NCI-H1092 (cell line): ENCODE measurements at places on chromosomes 12 and 14.

GRCh38 chr12:29053567-29053966, 95.5 kb upstream of the FAR2 start:
- no peak for DNase-seq

- no peak for DNase-seq
Measured at GRCh38 chr12:61781021-61781581, 479.1 kb upstream of the USP15 start.

GRCh38 chr14:98218218-98218617, 1053.8 kb downstream of the BCL11B start:
- no peak for DNase-seq

DNA sequence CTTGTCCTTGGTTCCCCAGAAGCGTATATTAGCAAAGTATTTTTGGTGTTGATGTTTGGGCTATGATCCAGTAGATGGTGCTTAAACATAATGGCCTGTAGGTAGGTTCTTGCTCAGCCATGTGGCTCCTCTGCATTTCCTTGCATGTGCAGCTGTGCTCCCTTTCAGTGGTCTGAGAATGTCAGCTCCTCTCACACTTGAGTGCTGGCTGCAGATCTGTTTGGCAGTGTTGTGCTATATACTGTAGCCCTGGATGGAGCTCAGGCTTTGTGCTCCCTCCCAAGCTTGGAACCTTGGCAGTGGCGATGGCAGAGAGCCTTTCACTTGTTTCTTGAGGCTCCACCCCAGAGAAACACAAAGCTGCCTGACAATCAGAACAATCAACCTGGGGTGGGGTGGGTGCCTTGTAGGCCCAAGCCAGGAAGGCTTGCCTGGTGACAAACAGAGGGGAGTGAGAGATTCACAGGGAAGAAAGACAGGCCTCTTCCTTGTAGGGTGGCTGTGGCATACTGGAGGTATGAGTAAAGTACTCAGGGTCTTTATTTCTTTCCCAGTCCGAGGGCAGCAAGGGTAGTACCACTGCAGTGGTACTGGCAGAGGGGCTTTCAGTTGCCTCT, 255.3 kb downstream of the RAD51B start:
- no peak for DNase-seq

DNA sequence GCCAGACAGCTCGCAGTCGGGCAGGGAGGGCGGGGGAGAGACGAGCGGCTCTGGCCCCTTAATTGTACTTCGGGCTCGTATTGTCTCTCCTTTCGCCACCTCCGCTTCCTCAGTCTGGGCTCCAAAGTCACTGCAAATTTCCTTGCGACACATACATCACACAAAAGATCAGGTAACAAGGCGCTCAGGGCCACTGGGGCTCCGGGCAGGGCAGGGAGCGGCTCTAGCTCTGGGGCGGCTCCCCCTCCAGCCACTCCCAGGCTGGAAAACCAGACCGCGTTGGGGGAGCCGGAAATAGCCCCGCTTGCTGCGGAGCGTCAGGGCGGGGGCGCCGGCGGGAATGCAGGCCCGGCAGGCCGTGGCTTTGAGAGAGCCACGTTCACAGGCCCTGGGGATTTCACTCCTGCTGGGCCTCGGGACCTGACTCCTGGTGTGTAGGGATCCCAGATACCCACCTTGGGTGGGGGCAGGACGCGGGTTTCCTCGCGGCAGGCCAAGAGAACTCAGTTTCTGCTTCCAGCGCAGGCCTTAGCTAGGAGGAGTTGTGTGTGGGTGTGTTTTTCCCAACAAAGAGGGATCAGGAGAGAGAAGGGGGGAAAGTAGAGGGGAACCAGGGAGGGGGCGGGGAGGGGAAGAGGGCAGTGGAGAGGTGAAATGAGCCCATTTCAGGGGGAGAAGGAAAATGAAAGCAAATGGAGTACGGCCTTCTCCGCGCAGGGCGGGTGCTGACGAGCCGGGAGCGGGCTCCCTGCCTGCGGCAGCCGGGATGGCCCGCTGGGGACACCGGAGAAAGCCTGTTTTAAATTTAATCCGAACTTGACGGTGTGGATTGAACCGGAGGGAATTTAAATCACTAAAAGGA, 4.4 kb upstream of the HOXC9 start:
- peak; percentile 41 for DNase-seq

GRCh38 chr14:92718664-92719063, 29.8 kb downstream of the LGMN start:
- DNase-seq: no peak

GRCh38 chr14:99841436-99842071, 48.3 kb downstream of the EML1 start:
- no peak for DNase-seq

DNA sequence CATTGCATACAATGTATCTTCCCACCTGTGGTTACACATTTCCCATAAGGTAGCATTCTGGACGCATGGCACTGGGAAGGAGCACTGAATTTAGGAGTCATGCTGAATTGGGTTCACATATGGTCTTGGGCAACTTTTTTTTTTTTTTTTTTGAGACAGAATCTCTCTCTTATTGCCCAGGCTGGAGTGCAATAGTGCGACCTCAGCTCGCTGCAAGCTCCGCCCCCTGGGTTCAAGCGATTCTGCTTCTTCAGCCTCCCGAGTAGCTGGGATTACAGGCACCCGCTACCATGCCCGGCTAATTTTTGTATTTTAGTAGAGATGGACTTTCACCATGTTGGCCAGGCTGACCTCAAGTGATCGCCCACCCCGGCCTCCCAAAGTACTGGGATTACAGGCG, 13.3 kb downstream of the DIP2B start:
- DNase-seq: no peak

DNA sequence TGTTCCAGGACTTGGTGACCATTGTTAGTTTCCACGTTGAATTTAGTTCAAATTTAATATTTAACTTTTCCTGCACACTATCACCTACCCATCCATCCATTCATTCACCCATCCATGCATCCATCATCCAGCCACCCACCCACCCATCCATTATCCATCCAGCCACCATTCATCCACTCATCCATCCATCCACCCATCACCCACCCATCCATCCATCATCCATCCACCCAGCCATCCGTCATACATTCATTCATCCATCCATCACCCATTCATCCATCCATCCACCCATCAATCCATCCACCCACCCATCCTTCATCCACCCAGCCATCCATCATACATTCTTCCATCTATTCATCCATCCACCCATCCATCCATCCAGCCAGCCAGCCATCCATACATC, 21.8 kb downstream of the NOC4L start:
- no peak for DNase-seq

DNA sequence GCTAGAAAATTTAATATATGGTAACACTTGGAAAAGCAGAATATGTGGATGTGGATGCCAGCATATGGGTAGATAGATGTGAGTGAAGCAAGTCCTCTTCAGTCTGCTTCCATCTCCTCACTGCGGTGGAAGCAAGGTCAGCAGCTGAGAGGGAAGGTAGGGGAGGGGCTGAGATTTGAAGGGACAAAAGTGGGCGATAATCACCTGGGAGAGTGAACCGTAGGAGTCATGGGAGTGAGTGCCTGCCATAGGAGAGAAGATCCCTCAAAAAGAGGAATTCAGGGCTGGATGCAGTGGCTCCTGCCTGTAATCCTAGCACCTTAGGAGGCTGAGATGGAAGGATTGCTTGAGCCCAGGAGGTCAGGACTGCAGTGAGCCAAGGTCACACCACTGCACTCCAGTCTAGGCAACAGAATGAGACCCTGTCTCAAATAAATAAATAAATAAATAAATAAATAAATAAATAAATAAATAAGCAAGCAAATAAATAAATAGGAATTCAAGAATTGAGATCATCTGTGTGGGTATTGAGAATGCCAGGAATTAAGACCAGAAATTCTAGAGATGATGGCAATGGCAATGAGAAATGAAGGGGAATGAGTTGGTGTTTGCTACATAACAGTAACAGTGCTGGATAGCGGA, 123.4 kb downstream of the BICD1 start:
- no peak for DNase-seq

DNA sequence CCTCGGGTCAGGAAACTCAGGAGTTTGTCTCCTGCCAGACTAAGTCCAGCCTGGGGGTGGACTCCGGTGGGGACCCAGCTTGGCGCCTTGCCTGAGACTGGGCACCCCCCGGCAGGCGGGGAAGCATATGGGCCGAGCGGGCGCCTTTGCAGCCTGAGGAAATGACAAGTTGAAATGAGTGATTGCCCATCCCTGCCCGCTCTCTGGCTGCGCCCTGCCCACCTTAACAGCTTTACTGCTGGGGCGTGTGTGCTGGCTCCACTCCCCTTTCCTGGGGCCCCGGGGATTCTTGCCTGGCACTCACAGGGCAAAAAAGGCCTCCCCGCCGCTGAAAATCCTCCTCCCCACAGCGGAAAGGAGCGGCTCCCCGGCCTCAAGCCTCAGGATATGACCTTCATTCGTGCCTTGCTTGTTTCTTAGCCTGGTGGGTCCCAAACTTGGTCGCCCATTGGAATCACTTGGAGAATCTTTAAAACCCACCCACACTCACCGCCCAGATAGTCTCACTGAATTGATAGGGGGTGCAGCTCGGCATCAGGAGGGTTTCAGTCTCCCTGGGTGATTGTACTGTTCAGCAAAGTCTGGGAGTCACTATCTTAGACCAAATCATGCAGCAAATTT, 1.5 kb downstream of the RFLNA start:
- no peak for DNase-seq

GRCh38 chr14:81289516-81289915, 68.8 kb upstream of the GTF2A1 start:
- no peak for DNase-seq

- no peak for DNase-seq
Measured at GRCh38 chr14:86003998-86004397, 474.1 kb downstream of the FLRT2 start.

GRCh38 chr14:90273532-90273931, 17.2 kb downstream of the PSMC1 start:
- DNase-seq: no peak

GRCh38 chr12:89069431-89069830, 282.9 kb downstream of the DUSP6 start:
- no peak for DNase-seq

DNA sequence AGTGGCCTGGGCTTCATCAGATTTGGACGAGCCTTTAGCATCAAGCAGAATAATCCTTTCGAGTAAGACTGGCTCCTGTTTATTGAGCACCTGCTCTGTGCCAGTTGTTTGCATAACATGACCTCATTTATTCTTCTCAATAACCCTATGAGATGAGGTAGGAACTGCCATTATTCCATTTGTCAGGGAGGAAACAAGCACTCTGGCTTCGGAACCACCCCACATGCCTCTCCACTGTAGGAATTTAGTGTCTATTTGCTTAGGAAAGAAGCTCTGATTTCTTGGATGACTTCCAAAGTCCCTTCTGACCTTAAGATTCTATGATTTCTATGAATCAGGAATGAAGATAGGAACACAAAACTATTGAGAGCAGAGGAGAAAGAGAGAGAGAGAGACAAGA, 11.0 kb downstream of the SAMD4A start:
- no peak for DNase-seq

GRCh38 chr12:113184098-113184899, 979 bp downstream of the DDX54 start:
- DNase-seq: no peak

- peak; percentile 83 for DNase-seq
Measured at GRCh38 chr14:95664546-95664945, 21.7 kb upstream of the TCL1B start.

- DNase-seq: no peak
Measured at GRCh38 chr14:75770635-75771034, 109.6 kb downstream of the TTLL5 start.

DNA sequence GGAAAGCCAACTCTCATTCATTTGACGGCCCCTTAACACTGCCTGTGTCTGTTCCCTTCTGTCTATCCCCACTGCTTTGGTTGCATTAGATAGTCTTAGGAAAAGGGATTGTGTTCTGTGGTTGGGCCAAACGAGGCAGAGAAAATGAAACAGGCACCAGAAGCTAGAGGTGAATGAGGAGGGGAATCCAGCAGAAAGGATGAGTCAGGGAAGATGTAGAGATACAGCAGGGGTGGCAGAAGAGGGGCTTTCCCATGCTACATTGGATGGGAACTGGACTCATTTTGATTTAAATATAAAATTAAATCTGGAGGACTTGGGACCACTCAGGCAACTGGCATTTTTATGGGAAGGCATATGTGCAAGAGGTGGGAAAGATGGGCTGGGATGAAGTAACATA, 43.3 kb downstream of the OTOGL start:
- DNase-seq: no peak

DNA sequence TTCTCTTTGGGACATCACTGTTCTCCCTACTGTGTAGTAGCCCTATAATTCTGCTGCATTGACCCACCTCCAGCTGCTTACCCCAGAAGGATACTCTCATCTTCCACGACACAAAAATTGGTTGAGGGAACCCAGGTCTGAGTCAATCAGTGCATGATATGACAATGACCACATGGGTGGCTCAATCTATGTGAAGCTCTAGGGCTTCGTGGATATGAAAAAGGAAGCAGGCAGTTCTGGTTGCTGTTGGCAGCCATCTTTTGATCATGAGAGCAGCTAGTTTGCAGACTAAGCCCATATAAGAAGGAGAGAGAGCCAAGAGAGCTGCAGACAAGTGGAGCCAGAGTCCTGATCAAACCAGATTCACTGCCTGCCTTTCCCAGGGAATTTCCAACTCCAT, 57.9 kb downstream of the AVPR1A start:
- DNase-seq: no peak

- no peak for DNase-seq
Measured at GRCh38 chr12:66242311-66242710, 53.3 kb downstream of the IRAK3 start.

- no peak for DNase-seq
Measured at GRCh38 chr12:42962384-42962783, 372.8 kb upstream of the PRICKLE1 start.

- no peak for DNase-seq
Measured at GRCh38 chr12:29962276-29963035, 178.7 kb upstream of the TMTC1 start.

DNA sequence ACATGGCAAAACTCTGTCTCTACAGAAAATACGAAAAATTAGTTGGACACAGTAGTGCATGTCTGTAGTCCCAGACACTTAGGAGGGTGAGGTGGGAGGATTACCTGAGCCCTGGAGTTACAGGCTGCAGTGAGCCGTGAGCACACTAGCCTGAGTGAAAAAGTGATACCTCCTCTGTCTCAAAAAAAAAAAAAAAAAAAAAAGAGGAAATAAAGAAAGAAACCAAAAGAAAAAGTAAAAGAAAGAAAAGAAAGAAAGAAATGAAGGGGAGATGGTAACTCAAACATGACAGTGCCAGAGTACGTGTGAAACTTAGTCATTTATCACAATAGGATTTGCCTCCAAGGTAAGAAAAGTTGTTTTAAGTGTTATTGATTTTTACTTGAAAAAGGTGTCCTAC, 407.0 kb upstream of the MGAT4C start:
- DNase-seq: no peak

DNA sequence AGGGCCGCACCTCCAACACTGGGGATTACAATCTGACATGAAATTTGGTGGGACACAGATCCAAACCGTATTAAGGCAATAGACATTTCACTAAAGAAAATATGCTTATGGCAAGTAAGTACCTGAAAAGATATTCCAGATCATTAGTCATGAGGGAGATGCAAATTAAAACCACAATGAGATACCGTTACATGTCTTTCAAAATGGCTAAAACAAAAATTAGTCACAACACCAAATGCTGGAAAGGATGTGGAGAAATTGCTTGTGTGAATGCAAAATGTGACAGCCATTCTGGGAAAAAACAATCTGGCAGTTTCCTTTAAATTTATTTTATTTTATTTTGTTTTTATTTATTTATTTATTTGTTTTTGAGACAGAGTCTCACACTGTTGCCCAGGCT, 82.3 kb upstream of the PTGDR start:
- DNase-seq: no peak

- DNase-seq: no peak
Measured at GRCh38 chr14:84527706-84528105, 1002.2 kb upstream of the FLRT2 start.

- DNase-seq: no peak
Measured at GRCh38 chr12:79127271-79127751, 262.7 kb downstream of the SYT1 start.

GRCh38 chr14:85580536-85581140, 50.7 kb downstream of the FLRT2 start:
- DNase-seq: no peak
